ENCODE measurements at places on chromosomes 5 and 9.

DNA sequence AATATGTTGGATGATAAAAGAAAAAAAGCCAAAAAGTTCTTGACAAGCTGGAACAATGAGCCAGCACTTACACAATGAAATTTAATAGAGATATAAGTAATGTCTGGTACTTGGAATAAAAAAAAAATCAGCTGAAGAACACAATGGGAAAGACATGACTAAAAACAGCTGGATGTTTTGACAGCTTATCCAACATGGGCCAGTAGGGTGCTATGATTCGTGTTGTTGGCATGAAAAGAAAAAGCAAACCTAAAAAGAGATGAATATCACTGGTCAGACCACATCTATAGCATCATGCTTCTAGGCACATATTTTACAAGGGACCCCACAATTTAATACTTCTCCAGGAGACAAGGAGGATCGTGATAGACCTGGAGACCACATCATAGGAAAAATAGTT lies 175.3 kb downstream of the ARL15 start:
- no peak for DNase-seq

- DNase-seq: no peak
These were observed 19.0 kb upstream of the PSIP1 start for GRCh38 chr9:15529566-15530324.

- DNase-seq: no peak
These were observed 315.2 kb upstream of the CDH9 start for GRCh38 chr5:27353540-27353939.

GRCh38 chr9:13979941-13980318 lies 334.0 kb downstream of the NFIB start:
- DNase-seq: no peak
